Activated CD4-positive, alpha-beta memory T cell treated with anti-CD3 and anti-CD28 coated beads for 36 hours (primary cell): ENCODE measurements at places on chromosomes 4 and X. TPM values are rescaled to one million over a fixed set of nuclear protein-coding genes. Genes with fewer than 3 reads are reported as not detected.

Gene CLCN4
- total RNA-seq = not detected

Gene SCD5
- 0.14 TPM for total RNA-seq

Gene PNMA6F
- total RNA-seq = not detected

Gene CXorf65
- 12.6 TPM for total RNA-seq

GRCh38 chrX:143437439-143437838, 79.8 kb downstream of the SPANXN3 start:
- no peaks in the 10 kb centered on the region for H3K4me1 ChIP-seq
- H3K4me3 ChIP-seq = no peak overlapping the region
- H3K36me3 ChIP-seq = no peaks in the 10 kb centered on the region
- no peak overlapping the region for H3K27ac ChIP-seq

DNA sequence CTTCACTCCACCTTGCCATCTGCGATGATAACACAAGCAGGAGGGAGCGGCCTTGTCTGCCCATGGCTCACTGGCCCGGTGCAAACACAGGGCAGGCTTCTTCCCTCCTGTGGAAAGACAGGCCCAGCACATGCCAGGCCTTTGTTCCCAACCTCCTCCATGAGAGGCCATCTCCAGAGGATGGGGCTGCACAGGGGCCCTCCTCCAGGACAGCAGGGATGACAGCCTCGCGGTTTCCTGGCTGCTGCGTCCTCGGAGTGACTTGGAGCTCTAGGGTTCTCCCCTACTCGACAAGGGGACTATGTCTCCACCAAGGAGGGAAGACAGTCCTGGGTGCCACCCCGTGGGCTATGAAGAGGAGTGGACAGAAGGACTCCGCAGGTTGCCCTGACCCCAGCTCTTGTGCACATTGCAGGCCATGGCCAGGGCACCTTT, 21.8 kb downstream of the RNF212 start:
- H3K36me3 ChIP-seq = no peaks in the 10 kb centered on the region
- no peak overlapping the region for H3K27ac ChIP-seq
- DNase-seq = no peak
- H3K4me1 ChIP-seq = no peaks in the 10 kb centered on the region
- peaks cover 2% of the 10 kb centered on the region for H3K27me3 ChIP-seq
- no peak overlapping the region for H3K4me3 ChIP-seq

DNA sequence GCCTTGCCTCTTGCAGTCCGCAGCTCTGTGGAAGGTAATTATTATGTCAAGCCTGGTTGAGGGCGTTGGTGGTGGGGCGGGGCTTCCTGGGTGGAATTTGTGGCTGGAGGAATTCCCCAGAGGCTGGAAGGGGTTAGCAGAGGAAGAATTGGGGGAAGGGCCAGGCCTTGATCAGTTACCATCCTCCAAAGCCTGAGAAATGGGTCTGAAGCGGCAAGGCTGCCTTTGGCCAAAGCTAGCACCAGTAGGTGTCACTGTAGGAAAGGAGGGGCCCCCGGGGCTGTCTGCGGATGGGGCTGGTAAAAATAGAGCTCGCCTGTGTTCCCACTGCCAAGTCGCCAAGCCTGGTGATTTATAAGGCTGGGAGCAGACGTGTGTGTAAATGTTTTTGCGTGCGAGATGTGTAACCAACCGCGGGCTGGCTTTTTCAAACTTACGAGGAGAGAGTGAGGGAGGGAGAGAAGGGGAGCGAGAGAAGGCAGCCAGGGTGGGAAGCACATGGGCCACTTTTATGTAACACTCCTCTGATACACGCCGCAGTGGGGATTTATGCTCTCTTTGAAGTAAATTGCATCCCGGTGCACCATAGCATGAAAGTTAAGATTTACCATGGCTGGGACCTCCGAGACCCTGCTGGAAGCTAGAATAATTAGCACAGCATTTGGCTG, 367.0 kb downstream of the BCOR start:
- no peak overlapping the region for H3K4me3 ChIP-seq
- H3K36me3 ChIP-seq = no peaks in the 10 kb centered on the region
- no peaks in the 10 kb centered on the region for H3K27me3 ChIP-seq
- peak; percentile 72 for DNase-seq
- peak overlapping the region; percentile 59 for H3K27ac ChIP-seq
- H3K4me1 ChIP-seq = peaks cover 12% of the 10 kb centered on the region

- H3K4me1 ChIP-seq = no peaks in the 10 kb centered on the region
- no peak overlapping the region for H3K27ac ChIP-seq
- no peak overlapping the region for H3K4me3 ChIP-seq
- H3K27me3 ChIP-seq = no peaks in the 10 kb centered on the region
- H3K36me3 ChIP-seq = no peaks in the 10 kb centered on the region
- no peak for DNase-seq
These were observed 29.6 kb downstream of the PDGFC start for GRCh38 chr4:156941940-156942548.

DNA sequence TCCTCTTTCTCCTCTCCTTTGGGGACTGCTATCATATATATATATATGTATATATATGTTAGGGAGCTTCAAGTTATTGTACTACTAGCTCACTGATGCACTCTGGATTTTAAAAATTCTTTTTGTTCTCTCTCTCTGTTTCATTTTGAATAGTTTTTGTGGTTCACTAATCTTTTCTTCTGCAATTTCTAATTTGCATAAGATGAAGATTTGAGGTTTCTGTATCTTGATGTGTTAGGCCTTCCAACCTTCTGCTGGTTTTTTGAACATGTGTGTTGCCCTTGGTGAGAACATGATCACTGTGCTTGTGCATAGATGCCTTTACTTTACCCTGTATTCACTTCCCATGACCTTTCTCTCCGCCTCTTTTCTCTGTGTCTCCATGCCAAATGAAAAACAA, 7.8 kb upstream of the ZNF718 start:
- no peak overlapping the region for H3K27ac ChIP-seq
- H3K4me3 ChIP-seq = no peak overlapping the region
- no peak for DNase-seq
- peaks cover 9% of the 10 kb centered on the region for H3K4me1 ChIP-seq
- peaks cover 26% of the 10 kb centered on the region for H3K36me3 ChIP-seq

DNA sequence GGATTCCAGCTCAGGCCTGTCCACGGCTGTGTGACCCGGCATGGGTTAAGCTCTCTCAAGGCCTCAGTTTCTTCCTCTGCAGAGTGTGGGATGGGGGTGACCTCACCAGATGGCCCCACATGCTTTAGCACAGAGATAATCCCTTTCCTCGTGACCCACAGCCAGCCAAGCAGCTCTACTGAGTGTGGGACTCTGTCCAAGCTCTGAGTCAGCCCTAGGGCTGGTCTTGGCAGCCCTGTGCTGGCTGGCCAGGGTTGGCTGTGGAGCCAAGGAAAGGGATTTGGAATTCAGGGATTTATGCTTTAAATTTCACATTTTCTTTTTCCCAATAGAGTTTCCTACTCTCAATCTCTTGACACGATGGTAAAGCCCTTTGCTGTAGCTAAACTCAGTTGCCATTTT, 19.7 kb upstream of the SPON2 start:
- H3K27ac ChIP-seq = no peak overlapping the region
- peaks cover 5% of the 10 kb centered on the region for H3K4me1 ChIP-seq
- H3K36me3 ChIP-seq = no peaks in the 10 kb centered on the region
- no peak overlapping the region for H3K4me3 ChIP-seq
- H3K27me3 ChIP-seq = no peaks in the 10 kb centered on the region

DNA sequence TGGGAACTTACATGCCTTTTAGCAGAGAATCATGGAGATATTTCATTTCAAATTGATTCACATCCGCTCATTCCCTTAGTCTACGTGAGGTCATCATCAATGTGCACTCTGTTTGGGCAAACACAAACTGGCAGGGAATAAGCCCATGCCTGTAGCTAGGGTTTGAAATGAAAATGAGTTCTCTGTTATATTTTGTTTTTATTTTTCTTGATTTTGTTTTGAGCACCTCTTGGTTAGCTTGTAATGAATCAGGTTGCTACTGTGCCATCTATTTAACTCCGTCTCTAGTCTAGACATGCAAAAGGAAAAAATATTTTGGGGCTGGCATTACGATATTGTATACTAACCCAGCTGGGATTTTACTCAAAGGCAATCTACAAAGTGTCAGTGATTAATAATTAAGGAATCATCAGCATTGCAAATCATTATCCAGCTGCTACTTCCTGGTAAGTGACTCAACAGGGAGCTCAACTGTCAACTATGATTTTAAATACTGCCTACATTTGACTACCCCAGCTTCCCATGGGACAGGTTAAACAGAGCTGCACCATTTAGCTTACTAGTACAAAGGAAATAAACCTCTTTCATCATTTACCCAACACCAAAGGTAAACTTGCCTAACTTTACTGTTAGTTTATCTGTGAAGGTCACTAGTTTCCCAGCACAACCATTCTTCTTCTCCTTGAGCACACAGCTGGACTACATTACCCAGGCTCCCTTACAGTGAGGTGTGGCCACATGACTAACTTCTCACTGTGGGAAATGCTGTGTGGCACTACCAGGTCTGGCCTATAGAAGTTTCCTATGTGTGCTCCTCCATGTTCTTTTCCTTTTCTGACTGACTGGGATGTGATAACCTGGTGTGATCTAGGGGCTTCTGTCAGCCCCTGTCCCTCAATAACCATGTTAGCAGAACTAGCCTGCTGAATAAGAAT, 21.2 kb upstream of the TRPC5OS start:
- H3K4me3 ChIP-seq = no peak overlapping the region
- peaks cover 1% of the 10 kb centered on the region for H3K27me3 ChIP-seq
- DNase-seq = no peak
- H3K4me1 ChIP-seq = no peaks in the 10 kb centered on the region
- H3K27ac ChIP-seq = no peak overlapping the region

DNA sequence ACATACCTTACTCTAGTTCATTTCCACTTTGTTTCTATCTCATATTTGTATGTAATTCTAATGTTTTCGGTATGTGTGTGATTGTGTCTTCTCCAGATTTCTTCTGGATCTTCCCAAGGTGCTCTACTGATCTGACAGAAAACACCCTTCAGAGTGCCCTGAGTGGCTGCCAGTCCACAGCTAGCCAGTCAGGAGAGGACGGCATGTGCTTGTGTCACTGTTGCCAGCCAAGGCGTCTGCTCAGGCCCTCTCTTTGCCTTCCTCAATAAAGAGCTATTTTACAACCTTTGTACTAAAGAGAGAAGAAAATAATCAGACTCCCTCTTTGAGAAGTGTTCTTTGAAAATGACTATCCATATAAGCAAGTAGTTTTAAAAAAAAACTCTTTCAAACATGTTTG, 29.0 kb downstream of the CD99L2 start:
- no peaks in the 10 kb centered on the region for H3K27me3 ChIP-seq
- H3K4me3 ChIP-seq = no peak overlapping the region
- H3K4me1 ChIP-seq = peaks cover 38% of the 10 kb centered on the region

DNA sequence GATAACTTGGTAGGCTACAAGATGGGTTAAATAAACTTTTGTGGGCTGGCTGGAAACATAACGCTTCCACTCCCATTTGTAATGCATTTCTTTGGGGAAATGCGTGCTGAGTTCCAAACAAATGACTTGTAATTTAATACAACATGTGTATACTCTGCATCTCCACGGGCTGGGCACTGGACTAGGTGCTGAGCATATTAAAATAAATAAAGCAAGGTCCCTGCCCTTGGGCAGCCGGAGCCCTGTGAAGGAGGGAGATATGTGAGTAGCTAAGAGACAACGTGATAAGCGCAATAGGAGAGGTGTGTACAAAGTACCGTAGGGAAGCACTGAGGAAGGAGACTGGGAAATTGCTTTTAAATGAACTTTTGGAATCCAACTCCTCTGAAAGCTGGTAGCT, 147.2 kb upstream of the RBPJ start:
- peaks cover 17% of the 10 kb centered on the region for H3K4me1 ChIP-seq
- no peaks in the 10 kb centered on the region for H3K36me3 ChIP-seq
- no peaks in the 10 kb centered on the region for H3K27me3 ChIP-seq
- H3K27ac ChIP-seq = no peak overlapping the region
- H3K4me3 ChIP-seq = no peak overlapping the region

- H3K27me3 ChIP-seq = peaks cover 3% of the 10 kb centered on the region
- H3K36me3 ChIP-seq = no peaks in the 10 kb centered on the region
- no peak for DNase-seq
- no peak overlapping the region for H3K4me3 ChIP-seq
These were observed 300.2 kb downstream of the USP46 start for GRCh38 chr4:52358883-52359321.

GRCh38 chr4:77189412-77189811, 32.4 kb downstream of the CCNG2 start:
- peaks cover 15% of the 10 kb centered on the region for H3K4me1 ChIP-seq
- DNase-seq = no peak
- H3K36me3 ChIP-seq = no peaks in the 10 kb centered on the region
- no peak overlapping the region for H3K27ac ChIP-seq
